Breast epithelium (tissue), 4 donors: ENCODE measurements at places on chromosomes 1 and 21. TPM values are rescaled to one million over a fixed set of nuclear protein-coding genes. Genes with fewer than 3 reads are reported as not detected.

GRCh38 chr1:30877205-30877912 lies 31.2 kb downstream of the SDC3 start:
- DNase-seq = peak; percentile 84

- DNase-seq = no peak
These were observed 202.9 kb downstream of the BRINP3 start for GRCh38 chr1:190274721-190275120.

GRCh38 chr21:34004013-34004938 lies 69.1 kb upstream of the MRPS6 start:
- peak; percentile 71 for DNase-seq

GRCh38 chr1:59574085-59574484 lies 240.7 kb upstream of the HOOK1 start:
- DNase-seq = no peak

LINGO4 gene
- total RNA-seq = 0.88 TPM
